ENCODE measurements at places on chromosomes 6 and 20.

GRCh38 chr6:12363651-12364381 is 73.7 kb downstream of the EDN1 start:
- DNase-seq, result no peak

DNA sequence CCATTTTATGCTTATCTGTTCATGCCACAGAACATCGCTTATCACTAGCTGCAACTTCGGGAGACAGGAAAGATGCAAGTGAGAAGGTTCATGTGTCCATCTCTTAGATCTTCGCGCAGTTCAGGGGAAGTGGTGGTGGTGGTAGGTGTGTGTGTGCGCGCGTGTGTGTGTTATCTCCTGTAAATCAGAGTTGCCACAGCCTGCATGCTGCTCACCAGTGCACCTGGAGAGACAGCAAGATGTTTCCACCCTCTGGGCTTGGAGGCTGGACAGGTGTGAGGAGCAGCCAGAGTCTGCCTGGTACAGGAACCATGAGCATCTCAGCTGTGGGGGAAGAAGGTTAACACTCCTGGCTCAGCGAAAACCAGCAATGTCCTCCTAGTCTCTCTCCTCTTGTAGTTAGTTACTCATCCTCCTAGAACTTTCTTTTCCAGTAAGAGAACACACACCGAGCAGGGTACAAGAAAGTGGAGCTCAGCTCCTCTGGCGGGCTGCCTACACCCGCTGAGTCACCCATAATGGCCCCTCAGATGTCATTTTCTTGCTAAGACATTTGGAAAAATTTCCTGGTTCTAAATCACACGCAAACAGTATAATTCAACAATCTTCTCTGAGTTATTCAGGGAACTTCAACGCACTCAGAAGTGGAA is 5.1 kb upstream of the TUBB1 start:
- no peak for DNase-seq

GRCh38 chr6:41713159-41713649 is 22.2 kb downstream of the TFEB start:
- DNase-seq, result peak; percentile 80

- no peak for DNase-seq
Observed at GRCh38 chr6:2582268-2582667, 168.5 kb downstream of the MYLK4 start.

DNA sequence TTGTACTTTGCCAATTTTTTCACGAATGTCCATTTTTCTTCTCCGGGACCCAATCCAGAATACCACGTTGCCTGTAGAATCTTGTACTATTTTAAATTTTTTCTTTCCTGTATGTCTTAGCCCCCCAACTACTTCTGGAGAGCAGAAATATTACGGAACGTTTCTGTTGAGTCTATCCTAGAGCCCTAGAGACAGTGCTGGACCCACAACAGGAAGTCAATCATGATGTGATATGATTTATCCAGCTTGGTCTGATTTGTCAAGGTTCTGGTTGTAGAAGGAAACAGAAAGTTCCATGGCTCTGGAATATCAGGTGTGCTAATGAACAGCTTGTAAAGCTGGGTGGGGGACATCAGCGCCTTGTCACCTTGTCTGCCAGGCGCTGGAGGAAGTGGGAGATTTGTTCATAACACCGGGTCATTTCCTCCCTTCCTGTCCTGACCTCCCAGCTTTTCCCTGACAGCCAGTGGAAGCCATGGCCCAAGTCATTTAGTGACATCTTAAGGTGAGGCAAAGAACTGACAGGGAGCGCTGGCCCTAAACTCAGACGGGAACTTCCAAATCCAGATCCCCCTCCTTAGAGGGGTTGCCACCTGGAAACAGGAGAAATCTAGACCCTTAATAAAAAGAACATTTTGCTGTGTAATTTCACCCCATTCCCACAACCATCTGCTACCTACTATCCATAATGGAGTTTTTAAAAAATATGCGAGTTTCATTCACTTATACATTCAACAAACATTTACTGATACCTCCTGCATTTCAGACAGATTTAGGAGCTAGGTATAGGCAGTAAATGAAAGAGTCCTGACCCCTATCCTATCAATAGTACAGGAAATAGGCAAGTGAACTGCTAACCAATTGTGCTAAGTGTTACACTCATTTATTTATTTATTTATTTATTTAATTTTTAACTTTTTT is 130.5 kb downstream of the ZFP64 start:
- peak; percentile 27 for DNase-seq

DNA sequence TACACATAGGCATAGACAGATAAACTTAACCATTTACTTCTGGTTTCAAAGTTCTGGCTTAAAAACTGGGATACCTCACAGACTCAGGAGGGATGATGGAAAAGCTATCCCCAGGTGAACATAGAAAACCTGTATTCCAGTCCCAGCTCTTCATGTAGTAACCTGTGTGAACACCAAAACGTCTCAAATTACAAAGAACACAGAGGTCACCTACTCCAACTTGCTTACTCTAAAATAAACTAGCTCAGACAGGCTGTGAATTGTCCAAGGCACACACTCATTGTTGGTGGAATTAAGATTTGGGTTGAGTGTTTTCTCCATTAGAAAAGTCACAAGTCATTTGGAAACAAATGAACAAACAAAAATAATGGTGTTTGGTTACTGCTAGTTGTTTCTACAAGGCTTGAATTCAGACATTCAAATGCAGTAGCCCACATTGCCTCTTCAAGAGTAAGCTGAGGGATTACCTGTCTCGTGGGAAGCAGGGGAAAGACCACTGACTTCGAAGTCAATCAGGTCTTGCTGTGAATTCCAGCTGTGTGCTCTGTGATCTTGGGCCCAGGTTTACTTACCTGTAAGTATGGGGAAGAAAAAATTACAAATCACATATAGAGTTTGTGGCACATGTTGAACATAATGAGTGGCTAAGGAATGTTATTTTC is 48.2 kb upstream of the LRRC1 start:
- DNase-seq, result no peak

DNA sequence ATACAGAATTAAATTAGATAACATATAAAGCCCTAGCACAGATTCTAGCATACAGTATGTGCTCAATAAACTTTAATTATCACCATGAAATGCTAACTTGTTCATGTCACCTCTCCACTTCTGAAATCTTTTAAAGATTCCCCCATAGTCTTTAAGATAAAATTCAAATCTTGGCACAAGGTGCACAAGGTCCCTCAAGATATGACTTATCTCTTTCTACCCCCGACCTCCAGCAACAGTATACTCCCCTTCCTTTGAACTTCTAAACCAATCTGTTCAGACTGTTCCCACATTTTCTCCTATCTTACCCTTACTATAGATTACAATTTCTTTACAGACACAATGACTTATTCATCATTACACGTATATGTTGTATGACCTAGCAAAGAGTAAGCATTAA is 29.0 kb downstream of the SEC63 start:
- DNase-seq, result no peak

GRCh38 chr6:106748547-106749207 is 119.3 kb downstream of the QRSL1 start:
- no peak for DNase-seq

DNA sequence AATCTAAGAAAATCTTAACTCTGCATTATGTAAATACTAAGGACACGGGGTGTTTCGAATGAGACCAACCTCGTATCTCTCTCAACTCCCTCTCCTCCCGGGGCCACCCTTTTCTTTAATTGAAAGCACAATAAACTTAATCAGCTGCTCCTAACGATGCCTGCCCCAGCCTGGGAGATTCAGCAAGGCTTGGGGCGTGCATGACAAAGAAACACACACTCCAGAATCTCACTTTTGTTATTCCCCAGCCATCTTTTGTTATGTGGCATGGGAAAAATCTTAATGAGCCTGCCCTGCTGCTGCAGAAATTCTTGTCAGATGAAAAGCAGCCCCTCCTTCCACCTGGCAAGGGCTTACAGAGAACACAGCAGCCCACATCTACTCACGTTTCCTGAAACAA is 117.4 kb downstream of the TTLL2 start:
- DNase-seq, result peak; percentile 85

- no peak for DNase-seq
Observed at GRCh38 chr20:44637522-44638372, 13.8 kb downstream of the ADA start.

DNA sequence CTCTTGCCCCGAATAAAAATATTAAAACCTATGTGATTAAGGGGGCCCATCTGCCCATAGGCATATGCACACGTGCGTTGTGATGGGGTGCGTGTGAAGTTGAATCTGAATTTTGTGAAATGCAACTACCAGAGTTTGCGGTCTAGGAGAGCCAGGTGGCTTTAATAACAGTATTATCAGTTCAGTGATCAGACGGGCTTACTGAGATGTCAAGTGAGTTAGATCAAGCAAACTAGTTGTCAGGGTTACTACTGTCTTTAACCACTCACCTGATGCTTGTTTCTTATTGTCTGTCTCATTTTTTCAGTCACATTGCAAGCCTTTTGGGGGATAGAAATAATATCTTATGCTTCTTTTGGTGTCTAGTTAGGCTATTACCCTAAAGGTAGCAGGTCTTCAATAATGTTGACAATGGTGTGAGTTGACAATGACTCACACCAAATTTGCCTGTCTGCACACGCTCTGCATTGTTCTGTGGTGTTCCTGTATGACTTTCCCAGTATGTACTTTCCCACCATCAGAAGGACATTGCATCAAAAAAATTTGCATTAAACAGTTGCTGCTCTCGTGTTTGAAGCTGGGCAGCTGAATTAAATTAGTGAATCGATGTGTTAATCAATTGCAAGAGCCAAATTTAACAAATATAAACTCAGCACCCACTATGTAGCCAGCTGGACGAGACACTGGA is 103.1 kb upstream of the NAA20 start:
- peak; percentile 43 for DNase-seq

DNA sequence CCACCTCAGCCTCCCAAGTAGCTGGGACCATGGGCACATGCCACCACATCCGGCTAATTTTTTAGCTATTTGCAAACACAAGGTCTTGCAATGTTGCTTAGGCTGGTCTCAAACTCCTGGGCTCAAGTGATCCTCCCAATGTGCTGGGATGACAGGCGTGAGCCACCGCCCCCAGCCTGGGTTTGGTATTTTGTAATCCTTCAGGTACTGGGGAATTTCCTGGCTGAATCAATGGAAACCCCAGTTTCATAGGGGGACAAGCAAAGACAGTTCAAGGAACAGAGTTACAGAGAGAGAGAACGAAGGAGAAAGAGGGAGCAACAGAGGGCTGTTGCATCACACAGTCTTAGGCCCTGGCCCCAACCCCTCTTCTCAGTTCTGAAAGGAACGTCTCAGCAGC is 35.7 kb downstream of the RAB44 start:
- DNase-seq, result no peak

GRCh38 chr6:105967917-105968602 is 118.1 kb upstream of the PRDM1 start:
- no peak for DNase-seq

- DNase-seq, result no peak
Observed at GRCh38 chr20:15411781-15412180, 1074.4 kb upstream of the FLRT3 start.

DNA sequence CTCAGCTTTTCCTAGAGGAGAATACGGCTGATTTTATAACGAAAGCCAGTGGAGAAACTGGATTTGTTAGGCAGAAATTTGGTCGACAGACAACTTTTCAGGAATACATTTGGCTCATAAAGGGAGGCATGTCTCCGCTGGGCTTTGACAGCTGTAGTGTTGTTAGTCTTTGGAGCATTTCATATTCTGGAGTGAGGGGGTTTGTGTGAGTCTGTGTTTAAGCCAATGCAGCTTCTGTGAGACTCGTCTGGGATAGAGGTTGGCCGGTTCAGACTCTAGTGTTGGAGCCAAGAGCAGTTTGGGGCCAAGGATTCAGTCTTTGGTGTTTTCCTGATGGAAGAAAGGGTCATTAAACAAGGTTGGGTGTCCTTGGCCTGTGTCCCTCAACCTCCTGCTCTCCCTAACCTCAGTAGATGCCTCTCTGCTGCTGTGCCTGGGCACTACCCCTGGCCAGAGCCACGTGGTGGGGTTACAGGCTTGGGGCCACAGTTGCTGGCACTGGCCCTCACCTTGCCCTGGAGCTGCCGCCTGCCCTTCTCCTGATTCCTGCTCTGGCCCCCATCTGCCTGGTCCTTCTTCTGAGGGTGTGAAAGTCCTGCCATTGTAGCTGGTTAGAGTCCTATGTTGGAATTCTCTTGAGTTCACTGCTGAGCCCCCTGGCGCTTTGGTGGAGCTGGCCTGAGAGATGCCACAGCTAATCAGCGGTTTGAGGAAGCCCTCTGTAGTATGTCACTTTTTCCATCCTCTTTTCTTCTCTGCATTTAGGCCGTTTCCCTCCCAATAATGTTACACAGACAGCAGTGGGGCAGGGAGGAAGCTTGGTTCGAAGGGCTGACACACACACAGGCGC is 6.9 kb downstream of the PTK7 start:
- no peak for DNase-seq

DNA sequence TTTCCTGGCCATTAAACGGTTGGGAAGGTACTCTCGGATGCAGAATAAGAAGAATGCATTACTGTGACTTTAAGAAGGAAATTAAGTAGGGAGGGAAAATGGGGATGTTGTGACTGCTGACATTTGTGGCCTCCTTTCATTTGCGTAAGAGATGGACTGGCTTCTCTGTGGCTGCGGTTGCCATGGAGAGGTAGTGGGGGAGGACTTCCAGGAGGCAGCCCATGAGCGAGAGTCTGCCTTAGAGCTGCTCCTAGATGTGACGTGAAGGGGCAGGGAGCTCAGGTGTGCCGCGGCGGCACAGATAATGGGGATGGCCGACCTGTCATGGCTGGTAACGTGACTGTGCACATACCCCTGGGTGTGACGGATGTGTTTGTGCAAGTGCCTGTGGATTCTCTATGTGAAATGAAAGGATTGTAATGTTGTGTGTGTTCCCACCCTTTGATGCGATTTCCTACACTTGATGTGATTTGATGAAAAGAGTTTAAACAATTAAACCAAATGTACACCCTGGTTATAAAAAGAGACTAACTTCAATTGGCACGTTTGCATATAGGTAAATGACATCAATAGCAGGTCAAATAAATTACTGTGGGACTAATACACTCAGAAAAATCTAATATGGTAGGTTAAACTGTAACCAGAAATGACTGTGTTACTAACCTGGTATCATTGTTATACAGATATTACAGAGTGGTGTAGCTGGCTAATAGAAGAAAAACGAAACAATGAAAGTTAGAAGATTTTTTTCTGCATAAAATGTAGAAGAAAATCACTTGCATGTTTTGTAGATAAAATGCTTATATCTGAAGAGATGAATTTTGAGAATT is 48.9 kb downstream of the HIVEP1 start:
- DNase-seq, result peak; percentile 85

- no peak for DNase-seq
Observed at GRCh38 chr20:63433351-63433750, 39.1 kb downstream of the KCNQ2 start.

DNA sequence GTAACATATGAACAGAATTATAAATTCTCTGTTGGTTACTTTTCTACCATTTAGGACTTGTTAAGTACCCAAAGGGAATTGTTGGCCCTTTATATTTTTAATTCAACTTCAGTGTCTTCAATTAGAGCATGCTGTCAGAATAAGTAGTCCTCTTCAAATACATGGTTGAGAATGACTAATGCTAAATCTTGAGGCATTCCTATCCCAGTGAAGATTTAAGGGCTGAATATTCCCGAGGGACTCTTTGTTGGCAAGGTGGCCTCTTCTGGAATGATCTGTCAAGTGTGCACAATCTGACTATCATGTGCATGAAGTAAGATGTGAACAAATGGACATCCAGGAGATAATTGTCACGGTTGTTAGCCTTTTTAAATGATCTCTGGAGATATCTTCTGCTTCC is 421.7 kb downstream of the BMP2 start:
- DNase-seq, result no peak

- DNase-seq, result no peak
Observed at GRCh38 chr20:62765432-62766070, 30.7 kb upstream of the MRGBP start.

All from astrocyte of the hippocampus (primary cell).